ENCODE measurements at places on chromosomes 4 and X.

DNA sequence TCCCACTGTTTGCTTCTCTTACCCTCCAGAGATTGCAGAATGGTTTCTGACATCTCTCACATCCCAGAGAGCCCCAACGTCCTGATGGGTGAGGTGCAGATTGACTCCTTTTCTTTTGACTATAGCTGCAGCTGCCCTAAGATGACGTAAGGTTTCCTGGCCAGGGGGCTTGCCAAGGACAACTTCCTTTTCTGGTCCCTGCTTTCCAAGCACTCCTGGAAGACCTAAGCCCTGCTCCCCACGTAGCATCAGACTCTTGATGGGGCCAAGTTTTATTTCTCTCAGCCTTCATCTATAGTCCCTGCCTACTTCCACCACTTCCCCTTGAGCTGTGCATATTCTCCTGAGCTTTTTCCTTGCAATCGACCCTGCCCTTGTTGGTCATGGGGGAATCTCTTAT is 497.7 kb downstream of the IDS start:
- no peak for DNase-seq

DNA sequence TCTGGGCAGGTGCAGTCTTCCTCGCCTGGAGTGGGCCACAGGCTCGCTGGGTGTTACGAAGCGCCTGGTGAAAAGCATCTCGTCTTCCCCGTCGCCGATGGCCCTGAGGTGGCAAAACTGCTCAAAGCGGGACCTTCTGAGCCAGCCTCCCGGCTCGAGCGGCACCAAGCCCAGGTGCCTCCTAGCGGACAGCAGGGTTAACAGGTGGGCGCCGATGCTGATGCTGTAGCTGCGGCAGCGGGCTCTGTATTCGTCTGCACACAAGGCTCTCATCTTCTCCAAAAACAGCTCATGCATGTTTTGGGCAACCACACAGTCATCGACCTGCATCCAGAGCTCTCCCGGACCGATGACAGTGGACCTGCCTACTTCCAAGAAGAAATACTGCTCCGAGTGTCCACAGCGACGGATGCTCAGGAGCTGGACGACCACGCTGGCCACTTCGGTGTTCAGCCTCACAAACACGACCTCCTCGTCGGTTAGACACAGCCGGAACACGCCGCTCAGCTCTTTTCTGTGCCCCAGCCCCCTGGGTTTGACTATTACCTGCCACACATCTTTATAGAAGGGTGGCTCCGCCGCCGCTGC is 1.2 kb downstream of the IRS4 start:
- DNase-seq: no peak

DNA sequence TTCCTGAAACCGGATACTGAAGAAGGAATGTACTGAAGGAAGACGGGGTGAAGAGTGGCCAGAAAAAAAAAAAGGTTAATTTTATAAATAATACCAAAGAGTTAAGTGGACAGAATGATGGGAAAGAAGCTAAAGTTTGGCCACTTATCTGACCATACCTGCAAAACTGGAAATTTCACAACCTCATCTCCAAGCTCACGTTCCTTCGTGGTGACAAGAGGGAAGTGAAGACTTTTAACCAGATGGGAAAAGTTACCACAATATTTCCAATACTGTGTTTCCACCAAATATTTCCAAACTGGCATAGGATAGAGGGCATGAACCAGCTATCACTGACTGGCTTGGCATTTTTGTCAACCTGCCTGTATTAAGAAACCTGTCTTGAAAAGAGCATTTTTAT is 56.4 kb downstream of the MAML3 start:
- no peak for DNase-seq

- DNase-seq: peak; percentile 23
Measured at GRCh38 chrX:120213438-120214265, 37.0 kb upstream of the ZBTB33 start.

DNA sequence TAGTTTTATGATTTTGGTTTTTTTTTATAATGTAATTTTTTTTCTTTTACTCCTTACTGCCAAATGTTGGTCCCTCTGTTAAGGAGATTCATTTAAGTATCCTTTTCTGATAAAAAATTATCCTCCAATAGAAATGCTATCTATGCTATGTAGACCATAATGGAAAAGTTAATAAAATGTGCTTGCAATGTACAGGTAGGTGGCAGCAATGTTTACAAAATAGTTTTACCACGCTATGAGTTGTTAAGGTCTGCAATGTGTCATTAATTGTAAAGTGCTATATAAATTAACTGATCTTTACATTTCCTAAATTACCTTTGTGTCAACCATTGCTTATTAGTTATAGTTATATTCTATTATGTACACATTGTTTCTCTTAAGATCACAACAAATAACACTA is 3.8 kb upstream of the CENPC start:
- no peak for DNase-seq

DNA sequence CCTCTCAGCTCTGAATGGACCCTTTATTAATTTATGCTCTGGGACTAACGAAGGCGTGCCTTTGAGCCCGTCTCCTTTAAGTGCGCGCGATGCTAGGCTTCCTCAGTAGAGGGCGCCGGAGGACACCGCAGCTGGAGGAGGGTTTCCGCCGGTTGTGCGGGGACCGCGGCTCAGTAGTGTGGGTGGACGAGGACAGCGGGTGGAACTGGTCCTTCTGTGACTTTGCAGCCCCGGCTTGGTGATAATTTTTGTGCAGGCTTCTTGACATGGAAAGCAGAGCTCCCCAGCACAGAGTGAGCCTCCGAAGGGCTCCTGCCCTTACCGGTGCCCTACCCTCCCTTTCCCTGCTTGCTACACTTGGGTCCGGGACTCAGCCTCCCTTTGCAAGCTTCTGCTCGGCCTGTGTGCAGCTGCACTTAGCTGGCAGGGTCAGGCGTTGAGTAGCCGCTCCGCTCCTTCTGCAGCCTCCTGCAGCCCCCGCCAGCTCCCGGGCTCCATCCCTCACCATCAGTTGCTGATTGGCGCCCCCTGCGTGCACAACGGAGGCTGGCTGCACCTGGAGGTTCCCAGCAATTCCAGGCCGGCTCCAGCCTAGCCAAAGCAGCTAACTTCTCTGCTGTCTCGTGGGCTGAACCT is 26.8 kb upstream of the BOD1L1 start:
- DNase-seq: peak; percentile 58

- no peak for DNase-seq
Measured at GRCh38 chr4:1643971-1644735, 40.0 kb downstream of the FAM53A start.

GRCh38 chrX:87616371-87616770 is 98.8 kb downstream of the KLHL4 start:
- DNase-seq: no peak

GRCh38 chr4:25113915-25114904 is 46.0 kb downstream of the SEPSECS start:
- DNase-seq: no peak

- no peak for DNase-seq
Measured at GRCh38 chr4:128775916-128776315, 33.6 kb upstream of the JADE1 start.

DNA sequence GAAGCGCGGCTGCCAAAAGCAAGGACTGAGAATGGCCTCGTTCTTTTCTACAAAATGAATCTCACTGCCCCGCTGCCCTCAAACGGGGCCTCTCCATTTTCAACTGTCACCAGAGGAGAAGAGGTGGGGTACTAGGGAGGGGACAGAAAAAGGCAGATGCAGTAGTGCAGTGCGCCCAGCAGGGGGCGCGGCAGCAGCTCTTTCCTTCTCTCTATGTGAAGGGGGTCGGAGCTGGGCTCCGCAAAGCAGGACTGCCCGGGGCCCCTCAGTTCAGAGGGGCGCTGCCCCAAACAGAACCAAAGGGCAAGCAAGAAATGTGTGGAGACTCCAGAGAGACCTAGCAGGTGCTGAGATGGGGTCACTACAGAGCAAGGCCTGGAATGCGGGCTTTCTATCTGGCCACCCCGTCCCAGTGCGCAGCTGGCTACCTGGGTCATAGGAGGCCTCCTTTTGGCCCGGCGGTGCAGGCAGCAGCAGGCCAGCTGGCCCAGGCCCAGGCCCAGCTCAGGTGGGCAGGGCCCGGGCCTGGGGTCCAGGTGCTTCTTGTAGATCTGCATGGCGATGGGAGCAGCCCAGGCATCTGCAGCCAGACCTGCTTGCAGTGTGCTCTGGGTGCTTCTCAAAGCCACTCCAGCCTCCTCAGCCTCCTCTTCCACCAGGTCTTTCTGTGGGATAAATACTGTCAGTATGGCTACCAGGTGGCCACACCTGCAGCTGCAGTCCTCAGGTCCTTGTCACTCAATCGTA is 5.9 kb downstream of the IRAK1 start:
- DNase-seq: no peak

GRCh38 chr4:168979338-168979737 is 30.7 kb downstream of the CBR4 start:
- no peak for DNase-seq

DNA sequence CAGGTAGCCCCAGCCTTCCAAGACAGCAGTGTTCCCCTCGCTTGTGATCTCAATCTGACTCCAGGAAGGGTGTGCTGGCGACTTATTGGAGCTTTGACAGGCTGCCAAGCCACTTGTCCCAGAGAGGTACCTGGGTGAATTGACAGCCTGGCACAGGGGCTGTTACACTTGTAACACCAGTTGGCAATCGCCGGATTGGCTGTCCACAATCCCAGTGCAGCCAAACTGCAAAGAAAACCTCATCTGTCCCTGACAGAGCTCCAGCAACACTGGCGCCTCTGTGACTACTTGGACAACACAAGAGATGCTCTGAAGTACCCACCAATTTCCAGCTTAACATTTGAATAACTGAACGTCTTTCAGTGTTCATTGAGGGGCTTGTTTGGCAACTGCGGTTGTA is 76.8 kb upstream of the PRPS1 start:
- DNase-seq: no peak

DNA sequence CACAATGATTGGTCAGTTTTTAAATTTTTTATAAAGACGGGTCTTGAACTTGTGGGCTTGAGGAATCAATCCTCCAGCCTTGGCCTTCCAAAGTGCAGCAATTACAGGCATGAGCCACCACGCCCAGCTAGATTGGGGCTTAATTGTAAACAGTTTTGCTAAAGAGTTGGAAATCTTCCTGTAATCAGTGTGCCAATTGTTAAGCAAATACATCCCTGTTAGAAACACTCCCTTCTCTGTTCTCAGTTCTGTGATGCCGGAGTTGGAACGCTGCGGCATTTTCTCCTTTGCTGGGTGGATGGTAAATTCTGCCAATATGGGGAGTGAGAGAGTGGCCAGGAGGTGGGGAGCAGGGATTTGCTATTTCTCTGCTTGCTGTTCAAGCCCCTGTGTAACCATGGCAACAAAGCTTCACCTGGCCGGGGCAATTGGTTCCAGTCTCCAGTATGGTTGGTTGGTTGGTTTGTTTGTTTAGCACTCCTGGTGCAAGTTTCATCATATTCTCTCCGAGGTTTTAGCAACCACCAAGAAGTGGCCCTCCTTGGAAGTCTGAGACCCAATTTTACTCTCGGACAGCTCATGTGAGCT is 3.0 kb upstream of the SPATA4 start:
- DNase-seq: no peak

GRCh38 chr4:122481766-122482405 is 25.4 kb upstream of the IL2 start:
- no peak for DNase-seq

DNA sequence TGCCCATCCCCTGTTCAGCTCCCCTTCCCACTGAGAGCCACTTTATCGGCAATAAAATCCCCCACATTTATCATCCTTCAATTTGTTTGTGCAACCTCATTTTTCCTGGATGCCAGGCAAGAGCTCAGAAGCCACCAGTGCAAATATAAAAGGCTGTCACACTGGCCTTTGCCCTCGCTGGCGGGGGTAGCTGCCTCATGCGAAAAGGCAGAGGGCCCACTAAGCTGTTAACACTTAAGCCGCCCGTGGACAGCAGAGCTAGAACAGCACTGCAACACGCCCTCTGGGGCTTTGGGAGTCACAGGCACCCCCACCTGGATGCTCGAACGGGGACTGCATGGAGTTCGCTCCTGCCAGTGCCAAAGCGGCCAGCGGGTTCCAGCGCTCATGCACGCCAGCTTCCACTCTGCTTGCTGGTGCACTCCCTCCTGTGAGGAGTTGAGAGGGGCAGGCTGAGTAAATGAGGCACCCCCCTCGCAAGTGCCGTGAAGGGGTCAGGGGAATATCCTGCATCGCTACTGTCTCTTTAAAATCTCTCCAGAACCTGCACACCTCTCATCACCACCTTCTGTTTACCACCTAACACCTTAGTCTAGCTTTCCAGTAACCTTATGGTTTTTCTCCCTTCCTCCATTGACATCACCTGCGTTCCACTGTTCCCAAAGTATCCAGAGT is 99.5 kb downstream of the SORBS2 start:
- DNase-seq: no peak

- DNase-seq: no peak
Measured at GRCh38 chr4:4364061-4364460, 22.8 kb upstream of the NSG1 start.

- DNase-seq: no peak
Measured at GRCh38 chr4:101870874-101871273, 80.3 kb downstream of the BANK1 start.

DNA sequence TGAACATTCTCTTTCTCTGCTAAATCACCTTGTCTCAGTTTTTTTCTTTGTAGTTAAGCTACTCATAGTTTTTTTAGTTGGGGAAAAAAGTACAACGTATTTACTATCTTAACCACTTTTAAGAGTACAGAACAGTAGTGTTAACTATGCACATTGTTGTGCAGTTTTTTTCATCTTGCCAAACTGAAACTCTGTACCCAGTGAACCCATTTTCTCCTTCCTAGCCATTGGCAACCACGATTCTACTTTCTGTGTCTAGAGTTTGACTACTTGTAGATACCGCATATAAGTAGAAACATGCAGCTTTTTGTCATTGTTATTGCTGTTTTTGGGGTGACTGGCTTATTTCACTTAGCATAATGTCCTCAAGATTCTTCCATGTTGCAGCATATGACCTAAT is 10.0 kb downstream of the N4BP2 start:
- no peak for DNase-seq

DNA sequence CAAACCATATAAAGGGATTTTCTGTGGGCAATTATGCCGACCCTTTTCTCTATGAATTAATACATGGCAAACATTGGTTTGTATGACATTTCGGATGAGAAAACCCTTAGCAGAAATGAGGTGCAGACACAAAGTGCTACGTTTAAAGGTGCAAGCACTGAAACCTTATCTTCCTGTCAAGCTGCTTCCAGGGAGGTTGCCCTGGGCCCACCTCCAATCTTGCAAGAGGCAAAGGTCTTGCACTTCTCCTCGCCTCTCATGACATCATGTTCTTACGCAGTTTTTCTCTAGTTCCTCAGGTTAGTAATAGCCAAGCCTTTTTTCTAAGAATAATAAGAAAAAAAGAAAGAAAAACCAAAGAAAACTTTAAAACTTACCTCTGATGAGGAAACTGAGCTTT is 220.1 kb downstream of the DHX15 start:
- DNase-seq: no peak

- DNase-seq: no peak
Measured at GRCh38 chr4:187603093-187604025, 392.2 kb upstream of the ZFP42 start.

Measured in stimulated activated CD8-positive, alpha-beta memory T cell treated with anti-CD3 and anti-CD28 coated beads, Interleukin-2, amount 100 ng/mL, for 1 hour (primary cell).